ENCODE measurements at places on chromosomes 3 and 15.

DNA sequence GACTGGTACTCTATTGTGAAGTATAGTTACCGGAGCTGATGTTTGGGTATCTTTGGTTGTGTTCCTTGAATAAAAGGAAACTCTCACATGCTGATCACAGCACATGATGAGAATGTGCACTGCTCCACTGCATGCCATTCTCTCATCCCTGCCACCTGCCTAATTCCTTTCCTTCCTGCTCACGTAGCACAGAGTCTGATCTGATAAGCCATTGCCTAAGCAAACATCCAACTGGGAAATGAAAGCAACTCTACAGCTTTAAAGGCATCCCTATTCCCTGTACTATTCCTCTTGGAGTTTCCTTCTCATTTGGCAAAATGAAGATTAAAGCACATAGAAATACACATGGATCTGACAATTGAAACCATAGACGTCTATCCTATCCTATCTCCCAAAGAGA, 359.8 kb downstream of the C3orf38 start:
- no peak for DNase-seq

- DNase-seq = no peak
These were observed 6.2 kb downstream of the CORO2B start for GRCh38 chr15:68584756-68585573.

- DNase-seq = no peak
These were observed 2.1 kb upstream of the SPINT1 start for GRCh38 chr15:40841741-40842140.

- DNase-seq = no peak
These were observed 21.2 kb downstream of the ALS2CL start for GRCh38 chr3:46672349-46672695.

DNA sequence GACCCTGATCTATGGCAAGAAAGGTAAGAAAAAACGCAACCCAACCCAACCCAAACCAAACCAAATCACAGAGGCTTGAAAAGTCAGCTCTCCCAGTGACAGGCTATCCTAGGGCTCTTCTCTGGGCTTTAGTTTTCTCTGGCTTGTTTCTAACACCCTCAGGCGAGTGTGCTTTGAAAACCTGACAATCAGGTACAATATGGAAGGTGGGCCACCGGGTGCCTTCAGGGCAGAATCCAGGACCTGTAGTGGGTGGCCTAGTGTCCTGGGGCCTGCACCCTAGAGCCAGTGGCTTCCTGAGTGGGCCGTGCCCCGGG, 46.8 kb downstream of the BHLHE40 start:
- no peak for DNase-seq

DNA sequence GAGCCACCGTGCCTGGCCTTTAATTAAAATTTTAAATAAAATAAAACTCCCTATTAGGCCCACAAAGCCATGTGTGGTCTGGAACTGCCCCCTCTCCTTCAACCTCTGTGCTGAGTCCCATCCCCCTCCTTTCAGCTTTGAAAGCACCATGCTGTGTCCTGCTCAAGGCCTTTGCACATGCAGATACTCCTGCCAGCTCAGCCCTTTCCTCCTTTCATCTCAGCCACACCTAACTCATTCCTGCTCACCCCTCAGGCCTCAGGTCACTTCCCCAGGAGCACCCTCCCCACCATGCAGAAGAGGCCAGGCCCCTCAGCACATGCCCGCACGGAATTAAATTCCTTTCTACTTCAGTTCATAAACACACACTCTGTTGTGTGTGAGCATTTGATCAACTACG, 28.1 kb downstream of the ATRIP start:
- no peak for DNase-seq

DNA sequence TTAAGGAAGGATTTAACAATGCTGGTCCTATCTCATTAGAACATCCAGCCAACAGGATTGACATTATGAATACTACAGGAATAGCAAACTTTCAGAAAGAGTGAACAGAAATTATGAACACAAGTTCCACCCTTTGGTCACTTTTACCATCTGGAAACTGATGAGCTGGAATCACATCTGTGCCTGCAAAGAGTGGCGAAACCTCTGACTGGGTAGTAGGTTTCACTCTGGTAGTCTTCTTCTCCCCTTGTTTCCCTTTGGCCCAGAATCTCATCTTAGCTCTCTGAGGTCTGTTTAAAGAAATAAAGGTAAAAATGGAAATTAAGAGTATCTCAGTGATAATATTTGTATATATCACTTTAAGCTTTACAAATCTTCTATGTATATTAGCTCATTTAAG, 73.1 kb downstream of the NR2E3 start:
- DNase-seq = no peak

DNA sequence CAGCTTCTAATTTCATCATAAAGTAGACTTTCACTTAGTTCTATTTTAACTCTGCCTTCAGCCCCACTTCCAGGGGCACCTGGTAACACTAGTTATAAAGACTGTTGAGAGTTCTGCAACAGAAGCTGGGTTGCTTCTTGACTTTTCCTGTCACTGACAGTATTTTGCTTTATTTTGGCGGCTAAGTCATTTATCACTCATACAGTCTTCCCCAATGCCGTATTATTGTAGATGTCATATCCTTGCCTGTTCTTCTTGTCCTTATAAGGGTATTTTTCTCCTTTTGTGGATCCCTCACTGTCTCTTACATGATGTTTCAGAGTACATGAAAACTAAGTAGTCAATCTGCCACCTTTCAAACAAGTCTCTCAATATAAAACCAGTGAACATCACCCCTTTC, 369.0 kb upstream of the PPP2R3A start:
- DNase-seq = no peak

DNA sequence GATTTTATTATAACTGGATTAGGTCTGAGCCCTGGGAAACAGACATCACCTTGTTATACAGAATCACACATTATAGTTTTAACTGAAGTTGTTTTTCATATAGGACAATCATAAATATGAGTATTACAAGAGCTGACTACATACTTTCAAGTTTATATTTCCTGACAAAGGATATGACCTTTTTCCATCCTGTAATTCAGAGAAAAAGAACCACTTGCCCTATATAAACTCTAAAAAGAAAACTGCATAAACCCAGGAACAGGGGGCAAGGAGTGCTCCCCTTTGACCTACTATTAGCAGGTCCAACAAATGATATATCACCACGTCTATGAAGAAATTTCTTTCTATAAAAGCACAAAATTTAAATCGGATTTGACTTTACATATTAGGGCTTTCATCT, 20.9 kb downstream of the B3GALNT1 start:
- DNase-seq = no peak
